ENCODE measurements at places on chromosomes 5 and 9.

- no peak for DNase-seq
Observed at GRCh38 chr9:94586814-94587213, 6.8 kb downstream of the FBP2 start.

GRCh38 chr9:34716711-34717110 is 6.8 kb upstream of the CCL21 start:
- DNase-seq: no peak

DNA sequence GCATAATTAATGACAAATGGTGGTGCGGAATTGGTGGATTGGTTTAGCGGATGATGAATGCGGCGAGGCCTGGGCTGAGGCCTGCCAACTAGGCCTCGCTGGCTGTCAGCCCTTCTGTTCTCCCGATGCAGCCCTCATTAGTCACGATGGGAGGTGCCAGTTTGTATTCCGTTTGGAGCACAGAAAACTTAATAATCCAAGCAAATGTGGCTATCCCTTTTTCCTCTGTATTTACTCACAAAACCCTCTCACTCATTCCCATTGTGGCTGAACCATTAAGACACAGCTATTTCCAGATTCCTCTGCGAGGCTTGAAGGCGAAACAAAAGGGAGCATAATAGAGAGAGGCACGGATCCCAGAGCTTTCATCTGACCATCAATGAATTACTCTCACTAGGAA is 114.3 kb downstream of the MVB12B start:
- DNase-seq: no peak

DNA sequence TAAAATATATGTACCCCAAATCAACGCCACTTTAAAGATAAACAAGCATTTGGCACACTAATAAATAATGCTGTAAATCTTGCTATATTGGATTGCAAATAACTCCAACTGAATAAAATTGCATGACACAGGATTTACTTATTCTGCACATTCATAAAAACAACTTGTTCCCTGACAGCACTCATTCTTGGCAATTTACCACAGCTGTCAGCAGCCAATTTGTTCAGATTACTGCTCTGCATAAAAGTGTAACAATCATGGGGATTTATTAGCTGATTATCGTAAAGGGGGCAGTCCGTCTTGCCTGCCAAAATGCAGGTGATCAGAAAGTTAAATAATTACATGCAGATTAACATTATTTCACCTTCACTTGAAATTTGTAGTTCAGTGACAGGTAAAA is 285.3 kb downstream of the SLF1 start:
- DNase-seq: no peak

GRCh38 chr9:110334871-110335270 is 2.8 kb downstream of the TXNDC8 start:
- DNase-seq: no peak

Data from CD4-positive, alpha-beta T cell treated with Interleukin-15 for 1 hour (primary cell).